ENCODE measurements at places on chromosomes 4 and X.

DNA sequence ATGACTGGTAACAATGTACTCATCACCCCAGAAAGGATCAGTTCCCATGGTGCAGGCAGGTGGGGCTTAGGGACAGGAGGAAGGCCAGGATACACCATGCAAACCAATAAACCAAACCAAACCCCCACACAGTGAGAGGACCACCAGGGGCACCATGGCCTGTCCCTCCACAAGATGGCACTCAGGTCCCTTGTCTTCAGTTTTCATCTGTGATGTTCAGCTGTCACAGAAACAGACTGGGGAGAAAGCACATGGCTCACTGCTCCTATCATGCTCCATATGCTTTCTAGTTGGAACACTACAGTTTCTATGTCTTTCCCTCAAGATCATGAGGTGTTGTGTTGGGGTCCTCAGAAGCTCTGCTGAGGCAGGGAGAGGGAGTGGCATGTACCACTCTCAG is 10.1 kb downstream of the HS3ST1 start:
- DNase-seq: no peak

DNA sequence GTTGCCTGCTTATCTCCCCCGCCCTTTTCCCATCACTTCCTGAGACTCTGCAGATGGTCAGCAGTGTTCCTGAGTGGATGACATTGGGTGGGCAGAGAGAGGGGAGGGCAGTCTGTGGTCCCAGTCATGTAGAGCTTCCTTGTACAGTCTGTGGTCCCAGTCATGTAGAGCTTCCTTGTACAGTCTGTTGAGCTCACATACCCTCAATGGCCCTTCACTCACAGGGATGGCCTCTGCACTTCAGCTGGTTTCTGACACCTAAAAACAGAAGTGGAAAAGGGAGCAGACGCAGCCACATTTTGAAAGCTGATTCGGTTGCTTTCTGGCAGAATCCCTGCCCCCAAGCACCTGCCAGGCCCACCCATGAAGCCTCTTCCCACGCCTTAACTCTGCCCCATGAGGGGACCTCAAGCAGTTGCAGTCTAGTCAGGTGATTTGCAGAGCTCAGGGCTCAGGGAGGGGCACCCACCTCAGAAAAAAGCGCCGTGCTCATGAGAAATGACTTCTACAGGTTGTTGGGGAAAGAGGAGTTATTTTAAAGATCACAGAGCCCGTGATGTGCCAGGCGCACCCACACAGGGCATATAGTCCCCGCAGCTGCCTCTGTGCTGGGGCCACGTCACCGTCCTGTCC is 3.6 kb upstream of the TMEM271 start:
- no peak for DNase-seq

GRCh38 chr4:113847710-113848109 is 86.2 kb upstream of the CAMK2D start:
- no peak for DNase-seq

- DNase-seq: no peak
These were observed 1.2 kb downstream of the PHF8 start for GRCh38 chrX:54043056-54043455.

DNA sequence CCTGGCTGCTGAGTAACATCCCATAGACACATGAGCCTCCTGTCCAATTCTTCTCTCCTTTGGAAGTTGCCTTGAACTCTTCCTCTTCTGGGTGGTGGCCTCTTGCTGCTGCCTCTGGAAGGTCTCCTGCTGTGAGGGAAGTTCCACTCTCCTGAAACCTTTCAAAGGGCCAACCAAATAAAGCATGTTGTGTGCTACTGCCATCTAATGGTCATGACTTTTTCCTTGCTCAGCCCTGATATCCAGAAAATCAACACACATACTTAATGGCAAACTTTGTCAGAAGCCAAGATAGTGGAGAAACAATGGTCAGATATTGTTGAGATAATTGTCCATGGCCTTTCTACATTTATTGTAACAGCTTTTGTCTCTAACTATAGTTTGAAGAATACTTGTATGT is 19.1 kb upstream of the ZXDA start:
- DNase-seq: no peak

GRCh38 chr4:25905371-25905770 is 8.6 kb upstream of the SMIM20 start:
- no peak for DNase-seq

GRCh38 chr4:79772510-79772909 is 300.5 kb downstream of the ANTXR2 start:
- DNase-seq: no peak

DNA sequence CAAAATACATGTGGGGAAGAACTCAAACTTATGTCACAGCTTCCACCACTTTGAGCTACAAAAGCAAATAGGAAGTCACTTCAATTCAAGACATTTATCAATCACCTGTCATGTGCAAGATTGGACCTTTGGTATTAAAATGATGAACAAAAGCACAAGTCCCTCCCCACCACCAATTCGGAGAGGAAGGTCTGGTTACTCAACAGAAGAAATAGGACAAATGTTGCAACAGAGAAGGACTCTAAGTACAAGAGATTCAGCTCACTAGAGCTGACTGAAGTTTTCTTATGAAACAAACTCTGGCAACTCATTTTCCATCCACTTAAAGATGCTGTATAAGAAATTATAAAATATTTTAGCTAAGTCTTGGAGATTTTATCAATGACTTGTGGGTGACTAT is 16.0 kb upstream of the MMRN1 start:
- DNase-seq: no peak

- DNase-seq: peak; percentile 27
These were observed 81.5 kb upstream of the EGFL6 start for GRCh38 chrX:13487731-13488505.

- no peak for DNase-seq
These were observed 1.9 kb downstream of the MAP3K15 start for GRCh38 chrX:19513383-19513782.

DNA sequence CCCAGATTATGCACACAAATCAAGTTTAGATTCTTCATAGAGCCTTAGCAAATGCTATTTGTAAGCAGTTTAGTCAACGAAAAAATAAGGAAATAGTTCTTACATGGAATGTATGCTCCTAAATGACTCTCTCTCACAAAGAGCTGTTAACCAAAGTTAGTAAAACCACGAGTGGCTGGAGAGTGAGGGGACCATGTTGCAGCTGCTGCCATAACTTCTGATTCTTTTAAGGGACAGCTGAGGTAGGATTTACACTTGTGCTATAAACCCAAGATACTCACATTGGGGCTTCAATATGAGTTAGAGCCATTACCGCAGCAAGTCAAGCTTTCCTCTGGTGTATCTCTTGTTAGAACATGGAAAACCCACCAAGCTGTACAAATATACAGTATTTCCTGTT is 2.7 kb downstream of the DOCK11 start:
- no peak for DNase-seq

- DNase-seq: no peak
These were observed 46.7 kb downstream of the PCGF3 start for GRCh38 chr4:752196-752861.

- DNase-seq: no peak
These were observed 59.6 kb downstream of the SEC24D start for GRCh38 chr4:118776157-118776954.

DNA sequence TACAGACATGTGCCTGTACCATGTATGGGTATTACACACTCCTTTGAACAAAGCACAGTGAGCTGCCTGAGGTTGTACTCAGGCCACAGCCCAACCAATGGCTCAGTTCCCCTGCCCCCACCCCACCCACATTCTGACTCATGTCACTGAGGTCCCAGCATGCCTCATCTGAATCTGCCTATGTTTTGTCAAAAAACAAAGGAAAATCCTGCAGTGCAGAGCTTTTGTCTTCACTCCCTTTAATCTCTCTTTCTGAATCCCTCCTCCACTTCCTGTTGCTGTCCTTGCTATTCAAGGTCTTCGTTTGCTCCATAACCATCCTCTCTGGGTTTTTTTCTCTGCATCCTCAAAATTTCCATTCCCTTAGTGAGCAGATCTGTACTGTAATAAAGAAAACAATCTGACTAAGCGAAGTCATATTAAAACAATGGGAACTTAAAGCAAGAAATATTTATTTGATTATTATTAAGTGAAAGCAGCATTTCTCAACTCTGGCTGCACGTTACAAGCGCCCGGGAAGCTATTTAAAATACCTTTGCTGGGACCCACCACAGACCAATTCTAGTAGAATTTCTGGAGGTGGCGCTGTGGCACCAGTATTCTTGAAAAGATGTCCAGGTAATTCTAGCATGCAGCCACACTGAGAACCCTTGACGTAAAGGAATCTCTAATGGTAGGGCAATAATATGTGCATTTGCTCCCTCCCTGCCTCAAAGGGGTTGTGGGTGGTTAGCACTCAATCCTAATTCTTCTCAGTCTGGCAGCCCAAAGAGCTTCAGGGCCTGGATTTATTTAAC is 8.7 kb downstream of the GUCY2F start:
- no peak for DNase-seq
